Femur (tissue), 1 donor: ENCODE measurements at places on chromosomes 2 and 18.
A peak's percentile ranks its signal among the peaks of the same experiment; 100 is the strongest.

- peak; percentile 65 for DNase-seq
Observed at GRCh38 chr2:121974897-121975661, 219.6 kb downstream of the TSN start.

DNA sequence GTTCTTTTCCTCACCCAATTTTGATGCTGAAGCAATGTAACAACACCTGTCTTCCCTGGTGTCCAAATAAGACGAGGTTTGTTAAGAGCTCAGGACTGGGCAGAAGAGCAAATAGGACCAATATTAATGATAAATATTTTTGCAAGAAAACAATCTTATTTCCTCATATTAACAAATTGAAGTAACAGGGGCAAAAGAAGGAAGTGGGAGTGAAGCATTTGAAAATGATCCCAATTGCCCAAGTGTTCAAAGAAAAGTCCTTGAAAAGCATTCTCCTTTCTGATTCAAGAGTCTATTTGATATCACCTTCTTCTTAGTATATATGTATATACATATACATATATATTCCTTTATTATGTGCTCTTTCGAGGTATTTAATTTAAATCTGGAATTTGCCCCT, 418.8 kb downstream of the ARHGAP15 start:
- no peak for DNase-seq

DNA sequence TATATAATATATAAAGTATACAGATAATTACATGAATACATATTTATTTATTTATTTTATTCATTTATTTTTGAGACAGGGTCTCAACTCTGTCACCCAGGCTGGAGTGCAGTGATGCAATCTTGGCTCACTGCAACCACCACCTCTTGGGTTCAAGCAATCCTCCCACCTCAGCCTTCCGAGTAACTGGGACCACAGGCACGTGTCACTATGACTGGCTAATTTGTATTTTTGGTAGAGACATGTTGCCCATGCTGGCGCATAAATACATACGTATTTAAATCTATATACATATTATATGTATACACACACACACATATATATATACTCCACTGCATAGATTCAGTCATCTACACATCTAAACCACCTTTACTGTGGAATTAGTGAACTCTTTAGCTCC, 20.6 kb upstream of the NDUFV2 start:
- DNase-seq, result no peak

GRCh38 chr2:140869107-140869506, 1261.7 kb downstream of the LRP1B start:
- no peak for DNase-seq

DNA sequence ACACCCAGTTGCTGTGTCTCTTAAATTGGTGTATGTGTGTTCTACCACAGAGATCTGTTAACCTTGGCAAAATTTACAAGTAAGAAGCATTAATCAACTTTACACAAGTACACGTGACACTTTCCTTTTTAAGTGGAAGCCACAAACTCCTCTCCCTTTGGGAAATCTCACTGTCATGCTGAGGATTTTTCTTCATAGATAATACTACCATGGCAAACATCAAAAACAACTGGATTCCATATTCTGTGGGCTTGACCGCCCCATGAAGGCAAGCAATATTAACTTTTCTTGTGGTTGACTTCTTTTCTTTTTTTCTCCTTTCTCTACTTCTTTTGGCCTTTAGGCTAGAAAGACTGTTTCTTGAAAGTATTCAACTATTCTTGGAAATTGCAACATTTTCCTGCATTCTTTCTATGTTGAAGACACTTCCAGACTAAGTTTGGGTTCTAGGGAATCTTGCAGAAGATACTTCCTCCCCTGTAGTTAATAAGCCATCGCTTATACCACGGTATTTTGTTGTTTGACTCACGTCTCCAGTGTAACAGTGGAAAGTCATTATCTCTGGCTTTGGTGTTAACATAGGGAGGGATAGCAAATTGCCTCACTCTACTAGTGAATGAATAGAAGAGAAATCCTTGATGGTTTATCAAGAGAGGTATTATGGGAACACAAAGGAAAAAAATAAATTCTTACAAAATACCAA, 79.5 kb downstream of the SLC8A1 start:
- DNase-seq, result no peak

GRCh38 chr2:55010149-55010591, 40.1 kb downstream of the RTN4 start:
- DNase-seq, result peak; percentile 51

DNA sequence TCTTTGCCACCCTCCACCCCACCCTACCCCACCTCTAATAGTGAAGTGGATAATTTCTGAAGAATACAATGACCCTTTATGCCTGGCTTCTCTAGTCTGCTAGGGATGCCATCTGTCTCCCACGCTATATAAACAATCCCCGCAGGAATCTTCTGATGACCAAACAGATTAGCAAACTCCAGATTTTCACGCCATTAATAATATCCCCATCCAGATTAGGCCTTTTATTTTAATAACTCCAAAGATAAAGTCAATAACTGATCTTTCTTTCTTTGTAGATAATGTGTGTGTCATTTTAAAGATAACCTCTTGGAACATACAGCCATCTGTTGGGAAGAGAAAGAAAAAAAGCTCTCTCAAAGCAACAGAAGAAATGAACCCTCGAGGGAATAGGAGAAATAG, 47.9 kb upstream of the CCDC150 start:
- DNase-seq, result no peak

- peak; percentile 18 for DNase-seq
Observed at GRCh38 chr18:48813833-48814489, 136.8 kb downstream of the SMAD7 start.

- no peak for DNase-seq
Observed at GRCh38 chr2:157181234-157181633, 76.3 kb upstream of the GALNT5 start.

- DNase-seq, result no peak
Observed at GRCh38 chr2:36371070-36371874, 15.7 kb downstream of the CRIM1 start.

DNA sequence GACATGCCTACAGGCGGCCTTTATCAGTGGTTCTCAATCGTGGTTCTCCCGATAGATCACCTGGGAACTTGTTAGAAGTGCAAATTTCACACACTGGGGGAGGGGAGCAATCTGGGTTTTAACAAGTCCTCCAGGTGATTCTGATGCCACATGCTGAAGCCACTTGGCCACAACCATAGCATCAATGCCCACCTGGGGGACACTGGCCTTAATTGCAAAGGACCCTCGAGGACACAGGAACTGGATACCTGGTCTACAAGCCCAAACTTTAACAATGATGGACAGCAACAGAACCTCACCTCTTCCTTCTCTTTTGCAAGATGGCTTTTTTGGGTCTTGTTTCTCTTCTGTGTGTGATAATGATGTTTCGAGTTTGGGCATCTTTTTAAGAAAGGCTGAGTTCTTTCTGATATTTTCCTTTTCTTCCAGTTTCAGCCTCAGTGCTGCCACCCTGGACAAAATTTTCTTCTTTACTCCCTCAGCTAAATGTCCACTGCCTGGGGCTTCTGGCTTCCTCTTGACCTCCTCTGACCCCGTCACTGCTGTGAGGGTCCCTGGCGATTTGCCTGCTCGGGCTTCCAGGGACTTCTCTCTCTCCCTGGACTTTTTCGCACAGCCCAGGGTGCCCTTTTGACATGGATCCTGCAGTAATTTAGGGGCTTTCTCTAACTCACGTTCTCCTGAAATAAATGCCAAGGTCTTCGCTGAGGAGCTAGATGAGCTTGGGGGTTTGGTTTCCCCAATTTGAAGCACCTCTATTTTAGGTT, 94.2 kb downstream of the ALPK2 start:
- DNase-seq, result no peak

DNA sequence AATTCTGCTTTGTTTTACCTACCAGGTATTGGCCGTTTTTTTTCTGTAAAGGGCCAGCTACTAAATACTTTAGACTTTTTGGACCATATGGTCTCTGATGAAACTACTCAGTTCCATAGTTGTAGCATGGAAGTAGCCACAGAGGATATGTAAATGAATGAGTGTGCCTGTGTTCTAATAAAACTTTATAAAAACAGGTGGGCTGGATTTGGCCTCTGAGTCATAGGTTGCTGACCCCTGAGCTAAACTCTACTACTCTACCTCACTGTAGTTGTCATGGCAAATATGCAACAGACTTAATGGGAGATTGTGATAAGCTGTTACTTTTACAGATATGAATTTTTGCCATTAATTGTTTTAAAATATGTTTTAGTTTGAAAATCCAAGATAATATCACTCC, 19.7 kb downstream of the CLIP4 start:
- DNase-seq, result no peak

GRCh38 chr18:49225160-49225559, 235.3 kb downstream of the DYM start:
- DNase-seq, result peak; percentile 84

DNA sequence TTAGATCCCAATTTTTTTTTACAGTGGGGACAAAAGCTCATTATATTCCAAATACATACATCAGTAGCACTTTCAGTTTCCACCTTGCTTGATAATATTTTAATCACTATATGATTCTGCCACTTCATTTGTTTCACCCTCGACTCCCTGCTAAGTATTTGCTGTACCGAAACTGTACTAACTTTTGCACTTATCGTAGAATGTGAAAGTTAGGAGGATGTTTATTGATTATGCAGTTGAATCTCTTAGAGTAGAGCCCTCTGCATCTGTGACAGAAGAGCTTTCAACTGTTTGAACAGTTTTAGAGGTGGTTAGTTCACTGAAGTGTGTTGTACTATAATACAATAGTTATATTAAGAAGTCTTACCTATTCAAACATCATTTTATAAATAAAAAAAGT, 20.8 kb downstream of the NCOA1 start:
- no peak for DNase-seq

DNA sequence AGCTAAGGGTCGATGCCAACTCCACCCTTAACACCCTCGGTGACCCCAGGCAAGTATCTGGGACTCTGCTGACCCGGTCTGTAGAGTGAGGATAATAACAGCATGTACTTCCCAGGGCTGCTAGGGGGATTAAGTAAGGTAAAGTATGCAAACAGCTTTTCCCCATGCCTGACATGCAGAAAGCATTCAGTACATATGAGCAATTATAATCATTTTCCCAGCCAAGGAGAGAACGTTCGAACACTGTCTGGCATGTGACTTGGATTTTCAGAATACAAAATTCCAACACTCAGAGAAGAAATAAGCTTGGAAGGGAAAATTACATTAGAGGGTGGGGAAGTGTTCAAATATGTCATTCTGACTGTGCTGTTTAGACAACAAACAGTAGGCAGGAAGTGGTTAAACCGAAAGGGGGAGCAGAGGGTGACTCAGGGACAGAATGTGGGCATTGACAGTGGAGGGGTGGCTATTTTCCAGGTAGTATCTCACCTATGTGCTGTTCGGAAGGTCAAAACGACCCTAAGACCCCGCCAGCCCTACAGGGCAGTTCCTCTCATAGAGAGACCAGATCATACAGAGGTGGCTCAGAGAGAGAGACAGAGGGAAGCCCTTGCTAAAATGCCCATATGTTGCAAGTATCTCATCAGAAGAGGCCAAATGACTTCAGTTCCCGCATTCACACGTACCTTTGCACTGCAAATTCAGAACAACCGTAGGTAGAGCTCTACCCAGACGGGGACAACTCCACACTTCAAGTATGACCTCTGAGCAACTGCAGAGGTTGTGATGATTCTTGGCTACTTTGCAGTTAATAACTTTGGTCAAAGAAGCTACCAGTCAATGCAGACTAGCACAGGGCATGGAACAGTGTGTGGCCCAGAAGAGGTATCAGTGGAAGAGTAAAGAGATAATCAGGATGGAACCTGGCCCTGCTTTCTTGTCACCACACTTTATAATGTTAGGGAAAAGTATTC, 14.8 kb downstream of the ASPRV1 start:
- DNase-seq, result no peak

GRCh38 chr2:7060631-7061449, 143.6 kb downstream of the RNF144A start:
- no peak for DNase-seq

DNA sequence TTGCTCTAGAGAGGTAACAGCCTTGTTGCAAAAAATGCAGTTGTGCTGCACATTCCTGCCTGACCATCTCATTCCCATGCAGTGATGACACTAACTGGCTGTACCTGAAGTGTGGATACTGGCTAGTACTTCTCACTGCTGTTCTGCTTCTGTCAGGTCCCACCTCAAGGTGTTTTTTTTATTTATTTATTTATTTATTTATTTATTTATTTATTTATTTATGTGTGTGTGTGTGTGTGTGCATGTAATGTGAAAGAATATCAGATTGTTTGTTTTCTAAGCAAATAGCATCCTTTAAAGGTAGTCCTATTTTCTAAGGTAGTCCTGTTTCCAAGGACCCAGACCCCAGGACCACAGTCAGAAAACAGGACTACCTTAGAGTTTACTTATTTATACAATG, 87.2 kb upstream of the SYT4 start:
- no peak for DNase-seq

- peak; percentile 66 for DNase-seq
Observed at GRCh38 chr2:197786010-197786877, 1.1 kb upstream of the BOLL start.

DNA sequence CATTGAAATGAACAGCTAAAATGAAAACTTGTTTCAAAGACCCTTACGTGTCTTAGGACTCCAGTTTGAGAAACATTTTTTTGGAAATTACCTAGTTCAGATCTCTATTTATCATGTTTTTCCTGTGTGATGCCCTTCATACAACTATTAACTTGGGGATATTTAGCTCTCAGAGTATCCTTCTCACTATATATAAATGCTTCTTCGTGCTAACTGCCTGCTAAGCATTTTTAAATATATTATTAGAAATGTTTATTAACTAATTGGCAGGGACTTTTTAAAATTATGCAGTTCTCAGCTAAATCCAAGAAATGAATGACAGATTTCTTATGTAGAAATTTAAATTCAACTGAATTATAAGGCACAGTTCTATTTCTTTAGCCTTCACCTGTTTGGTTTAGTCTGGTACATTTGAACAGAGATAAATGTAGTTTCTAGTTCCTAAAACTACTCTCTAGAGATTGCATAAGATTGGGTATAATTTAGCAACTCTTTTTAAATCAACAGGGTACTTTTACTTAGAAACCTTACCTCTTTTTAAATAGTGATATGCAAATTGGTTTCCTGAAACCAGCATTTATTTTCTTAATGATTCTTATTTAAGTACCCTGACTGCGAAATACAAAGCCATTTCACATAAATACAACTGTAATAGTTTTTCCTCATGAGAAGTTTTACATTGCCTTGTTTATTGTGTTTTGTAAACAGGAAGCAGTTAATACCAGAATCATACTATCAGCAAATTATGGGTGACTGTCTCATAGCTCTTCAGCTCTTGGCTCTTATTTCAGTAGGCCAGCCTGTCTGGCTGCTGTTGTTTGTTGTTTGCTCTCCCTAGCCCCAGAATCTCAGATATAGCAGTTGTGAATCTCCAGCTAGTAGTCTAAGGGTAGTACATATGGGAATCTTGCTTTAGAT, 140.7 kb downstream of the PTRHD1 start:
- DNase-seq, result no peak

- DNase-seq, result no peak
Observed at GRCh38 chr2:12265646-12266045, 451.1 kb upstream of the TRIB2 start.

DNA sequence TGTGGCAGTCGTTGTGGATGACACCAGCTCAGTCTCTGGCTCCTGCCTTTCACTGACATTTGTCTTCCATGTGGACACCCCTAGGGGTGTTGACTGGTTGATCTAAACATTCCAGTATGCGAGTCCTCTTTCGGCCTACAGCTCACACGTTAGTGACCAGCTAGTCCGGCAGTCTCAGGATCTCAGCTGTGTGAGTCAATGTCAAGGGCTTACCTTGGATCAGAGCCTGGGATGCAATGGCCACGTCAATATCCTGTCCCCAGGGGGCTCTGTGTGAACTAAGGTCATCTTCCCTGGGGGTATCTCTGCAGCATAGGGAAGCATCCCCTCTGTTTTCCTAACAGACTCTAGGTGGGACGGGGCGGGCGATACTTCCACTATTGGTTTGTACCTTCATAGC, 35.1 kb upstream of the YWHAQ start:
- DNase-seq, result no peak

GRCh38 chr2:104444889-104445288, 409.0 kb upstream of the POU3F3 start:
- DNase-seq, result no peak
